ENCODE measurements at places on chromosomes 5 and 9.

- no peak for DNase-seq
These were observed 90.9 kb downstream of the THBS4 start for GRCh38 chr5:80125962-80126480.

GRCh38 chr9:136947955-136948510 lies 3.0 kb downstream of the C8G start:
- no peak for DNase-seq

- no peak for DNase-seq
These were observed 11.6 kb downstream of the NIPSNAP3B start for GRCh38 chr9:104775574-104775936.

DNA sequence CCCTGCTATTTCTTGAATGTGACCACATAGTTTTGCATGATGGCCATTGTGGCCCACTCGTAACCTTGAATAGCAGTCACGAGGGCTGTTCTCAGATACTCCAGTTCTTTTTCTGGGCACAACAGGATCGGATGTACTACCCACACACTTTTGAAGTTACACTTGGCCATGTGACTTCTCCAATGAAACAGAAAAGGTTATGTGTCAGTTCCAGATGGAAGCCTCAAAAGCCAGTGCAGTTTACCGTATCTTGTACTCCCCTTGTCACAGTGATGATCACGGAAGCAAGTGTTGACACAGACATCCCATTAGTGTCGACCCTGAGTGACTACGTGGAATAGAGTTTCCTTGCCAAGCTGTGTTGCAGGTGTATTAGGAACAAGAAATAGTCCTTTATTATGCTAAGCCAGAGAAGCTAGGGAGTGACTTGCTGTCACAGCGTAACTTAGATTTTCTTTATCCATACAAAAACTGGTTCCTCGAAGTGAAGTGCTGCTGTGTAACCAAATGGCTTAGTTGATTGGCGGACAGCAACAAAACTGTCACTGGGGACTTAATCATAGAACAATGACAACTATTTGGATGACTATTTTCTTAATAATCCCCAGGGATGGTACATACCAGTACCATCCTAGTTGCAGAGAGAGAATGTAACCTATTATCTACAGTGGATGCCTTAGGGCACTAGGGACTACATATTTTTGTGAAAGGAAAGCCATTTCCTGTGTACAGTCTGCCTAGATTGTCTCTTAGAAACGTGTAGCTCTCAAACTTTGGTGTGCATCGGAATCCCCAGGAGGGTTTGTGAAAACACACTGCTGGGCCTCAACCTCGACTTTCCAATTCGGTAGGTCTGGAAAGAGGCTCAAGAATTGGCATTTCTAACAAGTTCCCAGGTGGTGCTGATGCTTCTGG lies 90.1 kb upstream of the DMRT1 start:
- peak; percentile 48 for DNase-seq

DNA sequence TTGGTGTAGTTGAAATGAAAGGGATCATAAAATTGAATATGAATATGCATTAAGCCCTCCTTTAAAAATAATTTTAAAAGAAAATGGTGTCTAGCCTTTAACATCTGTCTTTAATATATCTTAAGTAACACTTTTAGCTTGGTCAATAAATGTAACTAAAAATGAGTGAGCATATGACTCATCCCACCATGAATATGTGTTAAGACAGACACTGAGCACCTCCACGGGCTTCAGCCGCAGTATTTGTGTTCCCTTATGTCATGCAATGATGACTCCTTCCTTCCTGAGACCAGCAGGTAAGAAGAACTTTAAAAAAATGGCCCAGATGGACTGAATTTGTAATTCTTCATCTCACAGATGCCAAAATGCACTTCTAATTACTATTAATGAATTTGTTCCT lies 563.2 kb downstream of the NR2F1-AS1 start:
- no peak for DNase-seq

DNA sequence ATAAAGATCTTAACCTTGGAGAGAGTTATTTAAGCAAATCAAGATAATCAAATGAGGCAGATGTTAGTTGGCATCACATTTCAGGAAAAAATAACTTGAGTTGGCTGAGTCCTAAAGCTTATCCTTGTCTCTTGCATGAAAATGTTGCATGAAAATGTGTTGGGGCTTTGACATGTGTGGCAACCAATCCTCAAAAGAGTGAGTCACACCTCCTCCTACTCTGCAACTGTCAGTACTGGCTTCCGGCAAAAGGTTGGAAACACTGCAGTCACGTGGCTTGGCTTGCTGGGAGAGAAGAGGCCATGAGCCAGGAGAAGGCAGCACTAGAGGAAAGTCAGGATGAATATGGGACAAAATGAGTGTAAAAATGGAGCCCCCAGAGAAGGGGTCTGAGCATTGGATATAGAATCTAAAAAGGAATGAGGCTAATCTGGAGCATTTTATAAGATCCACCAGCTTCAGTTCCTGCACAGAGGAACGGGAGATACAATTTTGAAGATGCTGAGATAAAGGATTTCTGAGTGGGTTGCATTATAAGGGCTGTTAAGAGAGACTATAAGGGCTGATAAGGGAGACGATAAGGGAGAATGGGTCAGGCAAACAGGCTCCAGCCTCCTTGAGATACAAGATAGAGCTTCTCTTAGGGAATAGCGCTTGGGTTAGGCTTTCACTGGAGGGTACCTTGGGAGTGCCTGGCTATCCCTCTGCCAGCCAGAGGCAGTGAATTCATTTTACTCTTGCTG lies 43.1 kb downstream of the SPATA31D1 start:
- DNase-seq: no peak

- DNase-seq: peak; percentile 54
These were observed 44.8 kb downstream of the PARP8 start for GRCh38 chr5:50711280-50711679.

DNA sequence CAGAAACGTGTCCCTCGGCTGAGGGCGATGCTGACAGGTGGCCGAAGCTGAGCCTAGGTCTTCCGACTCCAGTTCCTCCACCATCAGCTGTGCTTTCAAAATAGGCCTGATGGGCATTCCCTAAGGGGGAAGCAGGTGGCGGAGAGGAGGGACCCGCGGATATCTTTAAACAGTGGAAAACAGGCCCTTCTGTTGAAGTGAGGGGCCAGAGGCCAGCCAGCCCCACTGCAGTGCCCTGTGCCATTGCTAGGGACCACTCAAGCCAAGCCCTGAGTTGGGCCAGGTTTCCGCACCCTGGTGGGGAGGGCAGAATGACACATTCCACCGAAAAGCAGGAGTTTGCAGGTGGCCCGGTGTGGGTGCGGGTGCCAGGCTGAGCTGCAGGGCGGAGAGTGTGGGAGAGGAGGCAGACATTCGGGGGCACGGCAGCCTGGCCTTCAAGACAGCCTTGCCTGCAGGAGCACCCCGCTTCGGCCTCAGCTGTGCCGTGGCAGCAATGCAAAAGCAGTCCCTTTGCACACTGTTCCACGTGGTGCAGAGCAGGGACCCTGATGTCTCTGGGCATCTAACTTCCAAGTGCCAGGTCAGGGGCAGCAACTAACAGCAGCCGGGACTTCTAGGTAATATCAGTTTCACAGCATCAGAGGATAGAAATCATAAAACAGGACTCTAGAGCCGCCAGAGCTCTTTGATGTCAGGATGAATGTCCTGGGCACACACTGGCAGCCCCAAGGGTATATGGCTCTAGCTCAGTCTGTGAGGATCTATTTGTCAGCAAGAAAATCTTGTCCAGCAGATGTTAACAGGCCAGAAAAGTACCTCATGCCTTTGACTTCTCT lies 17.2 kb downstream of the HNRNPH1 start:
- no peak for DNase-seq

GRCh38 chr5:36323926-36324781 lies 22.5 kb upstream of the RANBP3L start:
- no peak for DNase-seq

- DNase-seq: no peak
These were observed 10.8 kb downstream of the RIOK2 start for GRCh38 chr5:97172227-97172626.

DNA sequence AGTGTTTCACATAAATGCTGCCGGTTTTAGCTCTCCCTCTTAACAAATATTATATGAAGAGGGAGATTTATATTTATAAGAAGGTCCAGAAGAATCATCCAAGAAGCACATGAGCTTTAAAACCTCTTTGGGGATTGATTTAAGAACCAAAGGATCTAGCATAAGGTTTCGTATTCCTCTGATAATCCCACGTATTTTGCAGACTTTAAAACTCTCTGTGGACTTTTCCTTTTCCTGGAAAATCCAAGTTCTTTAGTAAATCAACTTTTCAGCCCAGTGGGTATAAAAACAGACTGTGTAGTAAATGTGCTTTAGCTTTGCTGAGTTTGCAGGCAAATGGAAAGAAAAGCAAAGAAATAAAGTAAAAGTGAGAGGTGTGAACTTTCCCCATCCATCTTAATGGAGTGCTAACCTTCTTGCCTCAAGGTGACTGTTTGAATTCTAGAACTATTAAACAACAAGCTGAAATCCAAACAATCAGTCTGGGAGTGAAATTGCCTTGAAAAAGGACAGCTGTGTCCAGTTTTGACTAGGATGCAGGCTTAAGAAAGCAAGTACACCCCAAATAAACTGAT lies 363.4 kb upstream of the SLC24A2 start:
- no peak for DNase-seq

- no peak for DNase-seq
These were observed 369.5 kb downstream of the ARL15 start for GRCh38 chr5:53940921-53941320.

DNA sequence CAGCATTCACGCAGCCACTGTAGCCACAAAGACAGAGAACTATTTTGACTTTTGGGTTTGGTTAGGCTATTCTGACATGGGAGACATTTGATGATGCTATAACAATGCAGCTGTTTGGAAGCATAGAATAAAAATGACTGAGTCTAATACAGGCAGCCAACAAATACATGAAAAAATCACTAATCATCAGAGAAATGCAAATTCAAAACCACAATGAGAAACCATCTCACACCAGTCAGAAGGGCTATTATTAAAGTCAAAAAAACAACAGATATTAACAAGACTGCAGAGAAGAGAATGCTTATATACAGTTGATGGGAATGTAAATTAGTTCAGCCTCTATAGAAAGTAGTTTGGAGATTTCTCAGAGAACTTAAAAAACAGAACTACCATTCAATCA lies 107.1 kb upstream of the POC5 start:
- DNase-seq: no peak

DNA sequence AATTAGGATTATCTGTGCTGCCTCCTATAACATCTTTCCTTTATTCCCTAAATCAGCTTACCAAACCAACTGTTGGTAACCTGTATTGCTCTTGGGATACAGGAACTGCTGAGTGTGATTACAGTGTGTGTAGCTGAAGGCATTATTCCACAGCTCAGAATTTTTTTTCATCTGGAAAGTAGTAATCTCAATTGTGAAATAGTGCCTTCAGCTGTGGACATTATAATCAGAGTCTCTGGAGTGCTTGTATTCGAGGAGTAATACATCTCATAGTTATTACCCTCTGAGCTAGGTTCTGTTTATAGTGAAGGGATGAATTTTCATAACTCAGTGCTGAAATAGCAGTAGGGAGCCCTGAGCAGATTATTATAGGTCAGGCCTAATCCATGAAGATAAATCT lies 199.5 kb downstream of the MAST4 start:
- DNase-seq: peak; percentile 59

DNA sequence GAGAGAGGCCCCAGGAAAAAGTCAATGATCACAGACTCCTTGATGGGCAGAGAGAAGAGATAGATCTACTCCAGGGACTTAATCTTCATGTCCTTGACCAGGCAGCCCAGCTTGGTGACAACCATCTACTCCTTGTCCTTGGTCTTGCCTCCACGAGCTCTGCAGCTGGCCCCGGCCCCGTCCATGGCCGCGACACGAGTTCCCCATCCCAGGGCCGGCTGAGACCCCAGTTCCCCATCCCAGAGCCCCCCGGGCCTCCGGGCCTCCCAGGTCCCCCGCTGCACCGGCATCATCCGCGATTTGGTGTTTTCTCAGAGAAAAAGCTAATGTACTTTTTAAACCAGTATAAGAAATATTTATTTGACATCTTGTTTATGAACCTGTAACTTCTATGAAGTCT lies 2.5 kb upstream of the PGGT1B start:
- no peak for DNase-seq
